Stimulated activated CD4-positive, alpha-beta T cell treated with anti-CD3 and anti-CD28 coated beads, TNF-alpha, amount 100 ng/mL, for 4 hours (primary cell): ENCODE measurements at places on chromosomes 1 and 21.

DNA sequence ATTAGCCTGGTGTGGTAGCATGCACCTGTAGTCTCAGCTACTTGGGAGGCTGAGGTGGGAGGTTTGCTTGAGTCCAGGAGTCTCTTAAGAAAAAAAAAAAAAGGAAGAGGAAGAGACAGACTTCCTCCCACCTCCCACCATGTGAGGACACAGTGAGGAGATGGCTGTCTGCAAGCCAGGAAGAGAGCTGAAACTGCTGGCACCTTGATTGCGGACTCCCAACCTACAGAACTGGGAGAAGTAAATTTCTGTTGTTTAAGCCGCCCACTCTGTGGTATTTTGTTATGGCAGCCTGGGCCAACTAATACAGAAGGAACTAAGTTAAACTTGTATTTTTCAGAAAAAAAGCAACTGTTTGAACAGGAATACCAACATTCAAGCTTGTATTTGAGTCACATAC is 21.7 kb downstream of the DOP1B start:
- DNase-seq: no peak

GRCh38 chr1:200776949-200777348 is 38.3 kb downstream of the CAMSAP2 start:
- no peak for DNase-seq

DNA sequence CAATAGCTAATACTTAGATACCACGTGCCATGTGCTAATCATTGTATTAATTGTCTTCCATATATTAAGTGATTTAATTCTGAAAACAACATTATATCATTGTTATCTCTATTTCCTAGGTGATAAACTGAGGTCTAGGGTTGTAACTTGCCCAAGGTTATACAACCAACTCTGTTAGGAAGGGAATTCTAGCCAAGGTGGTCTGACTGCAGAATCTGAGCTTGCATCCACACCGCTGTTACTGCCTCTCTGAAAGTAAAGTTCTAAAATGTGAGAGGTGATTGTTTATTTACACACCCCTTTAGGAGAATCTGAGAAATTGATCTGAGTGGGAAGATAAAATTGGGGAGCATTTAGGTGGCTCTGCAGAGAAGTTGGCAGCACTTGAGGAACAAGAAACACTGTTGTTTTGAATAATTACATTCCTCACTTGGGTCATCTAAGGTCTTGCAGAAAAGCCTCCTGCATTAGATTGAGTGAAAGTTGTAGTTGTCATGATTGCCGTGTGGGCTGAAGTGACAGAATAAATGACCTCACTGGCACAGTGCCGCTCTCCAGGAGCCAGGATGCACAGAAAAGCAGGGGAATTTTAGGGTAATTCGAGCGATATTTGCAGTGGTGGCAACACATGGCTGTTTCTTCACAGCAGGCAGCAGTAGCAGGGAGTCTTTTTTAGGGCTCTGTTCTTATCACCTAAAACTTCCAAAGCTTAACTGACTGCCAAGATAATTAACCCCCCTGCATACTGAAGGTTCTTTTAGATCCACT is 121.7 kb downstream of the ADGRL4 start:
- DNase-seq: no peak

DNA sequence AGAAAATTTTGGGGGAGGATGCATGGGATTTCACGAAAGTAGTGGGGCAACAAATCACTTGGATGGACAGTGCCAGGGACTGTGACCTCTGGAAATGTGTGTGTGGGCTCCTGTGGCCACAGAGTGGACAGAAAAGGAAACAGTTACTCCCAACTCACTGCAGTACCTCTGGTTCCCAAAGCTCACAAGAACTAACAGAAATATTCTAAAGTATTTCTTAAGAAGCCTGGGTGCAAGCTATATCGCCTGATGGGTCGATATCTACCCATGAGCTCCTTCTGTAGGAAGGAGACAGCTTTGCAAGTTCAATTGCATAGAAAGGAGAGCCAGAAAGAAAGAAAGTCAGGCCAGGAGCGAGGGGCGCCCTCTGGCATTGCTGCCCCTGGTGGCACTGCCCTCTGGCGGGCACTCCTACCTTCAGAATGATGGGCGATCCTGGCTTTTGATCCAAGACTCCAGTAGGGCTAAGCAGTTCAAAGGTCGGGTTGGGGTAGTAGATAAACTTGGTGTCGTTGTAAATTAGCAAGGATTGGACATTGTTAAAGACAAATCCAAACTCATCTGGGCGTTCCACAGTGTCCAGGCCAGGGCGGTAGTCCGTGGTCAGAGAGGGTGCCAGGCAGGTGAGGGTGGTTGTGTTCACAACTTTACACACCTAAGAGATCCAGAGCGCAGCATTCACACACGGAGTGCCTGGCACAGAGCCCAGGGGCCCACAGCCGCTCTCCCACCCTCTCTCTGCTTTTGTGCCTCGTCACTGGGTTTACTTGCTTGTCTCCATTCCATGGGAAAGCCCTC is 134.7 kb upstream of the CD34 start:
- DNase-seq: no peak

DNA sequence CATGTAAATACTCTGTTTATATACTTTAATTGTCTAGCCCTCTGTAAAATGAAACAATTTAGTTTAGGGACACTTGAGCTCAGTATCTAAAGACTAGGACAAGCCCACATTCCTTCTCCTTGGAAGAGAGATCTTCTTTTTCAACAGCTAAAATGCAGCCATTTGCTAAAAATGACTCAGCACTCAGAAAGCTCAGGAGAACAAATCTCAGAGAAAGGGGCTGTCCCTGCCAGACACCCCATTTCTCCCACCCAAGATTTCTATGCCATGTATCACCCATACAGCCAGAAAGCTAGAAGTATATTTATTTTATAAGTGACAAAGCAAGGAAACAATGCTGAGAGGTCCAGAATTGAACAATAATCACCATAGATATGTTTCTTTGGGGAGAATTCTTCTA is 23.2 kb upstream of the PRDX6 start:
- DNase-seq: no peak

GRCh38 chr1:237032029-237032428 is 10.0 kb upstream of the RYR2 start:
- DNase-seq: no peak

DNA sequence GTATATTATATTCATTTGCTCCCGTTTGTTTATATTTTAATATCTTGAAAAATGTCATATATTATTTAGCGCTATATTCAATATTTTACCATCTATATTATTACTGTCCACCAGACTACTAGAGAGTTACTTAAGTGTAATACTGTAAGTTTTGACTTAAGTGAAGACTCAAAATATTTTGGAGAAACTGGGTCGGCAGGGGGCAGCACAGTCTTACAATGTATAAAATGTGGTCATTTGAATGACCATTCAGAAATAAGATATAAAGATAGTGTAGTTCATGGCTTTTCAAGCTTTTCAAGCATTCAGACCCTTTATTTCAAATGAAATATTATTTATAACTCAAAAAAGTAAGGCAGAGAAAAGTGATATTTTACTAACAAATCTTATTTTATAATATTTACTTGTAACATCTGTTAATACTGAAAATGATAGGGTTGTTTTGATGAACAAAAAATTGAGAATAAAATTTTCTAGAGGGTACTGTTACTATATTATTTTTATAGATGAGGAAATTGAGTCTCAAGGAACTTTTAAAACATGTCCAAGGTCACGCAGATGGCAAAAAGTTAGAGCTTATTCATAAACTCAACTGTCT is 89.0 kb upstream of the SERTAD4 start:
- no peak for DNase-seq

DNA sequence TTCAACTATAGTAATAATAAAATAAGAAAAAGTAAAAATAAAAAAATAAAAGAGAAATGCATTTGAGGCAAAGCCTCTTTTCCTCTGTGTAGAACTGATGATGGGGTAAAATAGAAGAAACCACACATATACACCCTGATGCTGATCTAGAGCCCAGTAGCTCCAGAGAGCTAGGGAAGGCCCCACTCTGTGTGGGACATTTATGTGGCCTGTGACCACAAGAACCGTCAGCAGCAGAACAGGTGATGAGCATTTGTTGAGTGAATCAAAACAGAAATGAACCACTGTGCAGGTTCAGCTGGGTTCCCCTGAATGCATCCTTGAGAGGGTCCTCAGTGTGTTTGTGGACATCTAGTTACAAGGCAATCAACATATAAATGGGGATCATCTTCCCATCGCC is 221.8 kb upstream of the HOOK1 start:
- no peak for DNase-seq

DNA sequence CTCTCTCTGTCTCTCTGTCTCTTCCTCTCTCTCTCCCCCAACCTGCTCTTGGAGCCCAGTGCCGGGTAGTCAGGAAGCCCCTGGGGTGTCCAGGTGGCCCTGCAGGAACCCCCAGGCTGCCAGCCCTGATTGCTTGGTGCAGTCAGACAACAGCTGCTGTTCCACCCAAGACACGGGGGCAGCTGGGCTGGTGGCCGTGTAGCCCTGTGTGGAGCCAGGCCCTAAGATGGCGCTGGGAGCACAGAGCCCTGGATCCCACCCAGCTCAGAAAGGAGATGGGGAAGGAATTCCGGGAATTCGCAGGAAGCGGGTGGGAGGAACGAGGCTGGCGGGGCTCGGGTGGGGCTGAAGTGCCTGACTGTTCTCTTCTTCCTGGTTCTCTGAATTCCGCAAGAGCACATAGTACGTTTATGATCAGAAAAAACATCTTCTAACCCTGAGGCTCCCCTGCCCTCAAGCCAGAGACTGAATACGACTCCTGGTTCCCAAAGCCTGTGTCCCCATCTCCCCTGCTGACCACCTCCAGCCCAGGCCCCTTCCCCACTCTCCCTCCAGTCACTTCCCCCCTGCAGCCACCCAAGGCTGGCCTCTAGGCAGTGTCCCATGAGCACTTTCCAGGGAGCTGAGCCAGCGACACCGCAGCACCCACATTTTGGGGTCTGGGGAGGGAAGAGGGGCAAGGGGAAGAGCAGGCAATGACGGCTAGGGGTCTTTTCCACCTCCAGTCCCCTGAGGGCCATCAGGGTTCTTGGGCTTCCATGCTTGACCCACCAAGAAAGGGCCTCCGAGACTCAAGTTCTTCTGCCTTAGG is 55.0 kb downstream of the WNT9A start:
- DNase-seq: no peak

DNA sequence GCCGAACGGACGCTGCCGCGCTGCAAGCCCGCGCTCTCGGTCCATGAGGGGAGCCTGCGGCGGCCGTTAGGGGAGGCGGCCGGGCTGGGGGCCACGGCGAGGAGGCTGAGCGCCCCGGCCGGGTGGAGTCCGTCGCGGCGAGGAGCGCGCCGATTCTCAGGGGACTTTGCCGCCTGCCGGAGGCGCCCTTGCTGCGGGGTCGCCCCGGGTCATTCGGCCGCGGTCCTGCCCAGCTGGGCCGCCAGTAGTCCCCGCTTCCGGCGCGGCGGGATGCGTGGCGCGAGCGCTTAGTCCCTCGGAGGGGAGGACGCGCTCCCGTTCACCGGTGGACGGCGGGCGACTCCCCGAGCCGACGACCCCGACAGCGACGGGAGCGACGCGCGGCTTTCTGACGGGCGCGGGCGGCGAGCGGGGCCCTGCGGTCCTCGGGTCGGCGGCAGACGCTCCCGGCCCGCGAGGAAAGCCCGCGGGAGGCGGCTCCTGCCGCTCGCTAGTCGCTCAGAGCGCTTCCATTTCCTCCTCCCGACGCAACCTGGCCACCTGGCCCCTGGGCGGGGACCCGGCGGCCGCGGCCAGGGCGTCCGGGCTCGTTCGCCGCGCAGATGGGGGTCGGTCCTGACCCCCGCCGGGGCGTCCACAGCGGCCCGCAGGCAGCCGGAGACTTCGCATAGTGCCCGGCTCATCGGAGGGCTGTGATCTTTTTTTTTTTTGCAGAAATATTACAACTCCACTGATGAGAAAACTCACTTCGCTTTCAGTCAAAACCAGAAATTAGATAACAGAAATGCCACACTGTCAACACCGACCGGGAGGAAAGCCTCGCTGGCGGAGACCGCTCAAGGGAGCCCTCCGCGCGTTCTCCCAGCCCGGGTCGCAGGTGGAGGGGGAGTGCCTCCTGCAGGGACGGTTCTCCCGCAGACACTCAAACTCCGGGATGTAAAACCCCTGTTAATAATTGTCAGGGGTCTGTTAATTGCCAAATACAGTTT is 641 bp upstream of the ZBTB21 start:
- DNase-seq: no peak

- peak; percentile 46 for DNase-seq
Observed at GRCh38 chr1:3312898-3313575, 141.4 kb upstream of the ARHGEF16 start.

GRCh38 chr1:22915231-22915630 is 57.4 kb downstream of the LACTBL1 start:
- DNase-seq: no peak

DNA sequence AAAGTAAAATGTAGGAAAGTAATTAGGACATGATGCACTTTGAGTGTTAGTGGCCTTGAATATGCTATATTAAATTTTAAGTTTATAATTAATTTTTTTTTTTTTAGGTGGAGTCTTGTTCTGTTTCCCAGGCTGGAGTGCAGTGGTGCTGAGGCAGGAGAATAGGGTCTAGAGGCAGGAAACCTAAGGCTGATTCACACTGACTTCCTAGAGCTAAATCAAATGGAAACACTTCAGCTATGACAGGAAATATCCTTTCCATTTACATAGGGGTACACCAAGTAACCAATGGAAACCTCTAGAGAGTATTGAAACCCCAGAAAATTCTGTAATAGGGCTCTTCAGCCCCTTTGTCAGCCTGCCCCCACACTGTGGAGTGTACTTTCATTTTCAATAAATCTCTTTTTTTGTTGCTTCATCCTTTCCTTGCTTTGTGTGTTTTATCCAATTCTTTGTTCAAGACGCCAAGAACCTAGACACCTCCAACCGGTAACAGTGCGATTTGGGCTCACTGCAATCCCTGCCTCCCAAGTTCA is 17.9 kb upstream of the THRAP3 start:
- no peak for DNase-seq

GRCh38 chr1:85297855-85298629 is 21.6 kb upstream of the BCL10 start:
- DNase-seq: peak; percentile 43

DNA sequence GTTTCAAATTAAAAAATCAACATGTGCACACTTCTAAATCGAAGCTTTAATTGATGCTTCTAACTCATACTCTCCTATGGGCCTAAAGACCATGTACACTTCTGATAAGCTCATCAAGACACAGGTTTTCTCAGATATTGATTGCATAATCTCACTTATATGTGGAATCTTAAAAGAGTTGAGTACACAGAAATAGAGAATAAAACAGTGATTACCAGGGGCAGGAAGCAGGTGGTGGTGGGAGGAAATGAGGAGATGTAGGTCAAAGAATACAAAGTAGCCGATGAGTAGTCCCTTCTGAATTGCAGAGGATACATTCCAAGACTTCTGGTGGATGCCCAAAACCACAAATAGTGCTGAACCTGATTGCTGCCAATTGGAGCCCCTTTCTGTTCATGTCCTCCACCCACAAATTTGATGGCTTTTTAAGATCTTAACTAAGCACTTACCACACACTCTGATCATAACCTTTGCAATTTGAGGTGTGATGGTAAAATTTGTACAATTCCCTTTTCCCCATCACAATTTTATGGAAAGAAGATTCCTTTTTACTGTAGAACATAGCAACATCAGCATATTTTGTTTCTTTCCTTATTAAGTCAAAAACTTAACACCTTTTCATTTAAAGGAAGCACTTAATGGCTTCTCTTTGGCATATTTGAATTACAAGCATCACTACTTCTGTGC is 3.3 kb upstream of the CD1B start:
- no peak for DNase-seq

GRCh38 chr1:154479764-154480421 is 22.1 kb upstream of the TDRD10 start:
- peak; percentile 42 for DNase-seq
